ENCODE measurements at places on chromosomes 16 and 17.
A peak's percentile ranks its signal among the peaks of the same experiment; 100 is the strongest.

DNA sequence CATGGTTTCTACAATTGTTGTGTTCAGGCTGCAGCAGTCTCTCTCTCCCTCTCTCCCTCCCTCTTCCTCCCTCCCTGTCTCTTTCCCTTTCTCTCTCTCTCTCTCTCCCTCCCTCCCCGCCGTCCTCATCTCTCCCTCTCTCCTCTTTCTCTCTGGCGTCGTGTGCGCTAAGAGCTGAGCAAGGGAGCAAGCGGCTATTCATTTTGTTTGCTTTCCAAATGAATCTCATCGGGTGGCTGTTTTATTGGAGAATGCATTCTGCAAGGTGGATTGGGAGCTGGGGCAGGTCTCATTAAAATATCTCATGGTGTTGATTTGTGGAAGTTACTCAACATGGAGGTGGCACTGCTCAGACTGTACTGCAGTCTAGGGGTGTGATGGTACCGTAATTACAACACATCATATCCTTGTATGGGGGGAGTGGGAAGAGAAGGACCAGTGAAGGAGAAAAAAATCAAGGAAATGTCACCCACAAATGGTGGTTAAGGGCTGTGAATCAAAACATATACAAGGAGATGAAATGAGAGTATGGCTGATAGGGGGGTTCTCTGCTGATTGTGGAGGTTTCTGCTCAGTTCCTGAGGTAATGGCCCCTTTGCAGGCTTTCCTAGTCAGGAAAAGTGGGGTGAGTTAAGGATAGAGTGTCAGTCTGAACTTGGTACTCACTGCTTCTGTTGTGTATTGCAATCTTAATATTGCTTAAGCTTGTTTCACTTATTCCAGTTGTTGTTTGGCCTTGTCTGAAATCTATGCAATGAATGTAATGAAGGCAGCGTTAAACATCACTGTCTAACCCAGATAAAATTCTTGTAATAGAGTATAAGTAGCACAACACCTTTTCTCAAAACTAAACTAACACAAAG lies 2.7 kb downstream of the MSL1 start:
- DNase-seq, result no peak

GRCh38 chr17:17258998-17259397 lies 22.0 kb upstream of the FLCN start:
- DNase-seq, result no peak

- DNase-seq, result no peak
These were observed 1.4 kb downstream of the ZNF668 start for GRCh38 chr16:31072540-31073141.

GRCh38 chr17:62995377-62995885 lies 29.4 kb downstream of the TANC2 start:
- DNase-seq, result peak; percentile 80

DNA sequence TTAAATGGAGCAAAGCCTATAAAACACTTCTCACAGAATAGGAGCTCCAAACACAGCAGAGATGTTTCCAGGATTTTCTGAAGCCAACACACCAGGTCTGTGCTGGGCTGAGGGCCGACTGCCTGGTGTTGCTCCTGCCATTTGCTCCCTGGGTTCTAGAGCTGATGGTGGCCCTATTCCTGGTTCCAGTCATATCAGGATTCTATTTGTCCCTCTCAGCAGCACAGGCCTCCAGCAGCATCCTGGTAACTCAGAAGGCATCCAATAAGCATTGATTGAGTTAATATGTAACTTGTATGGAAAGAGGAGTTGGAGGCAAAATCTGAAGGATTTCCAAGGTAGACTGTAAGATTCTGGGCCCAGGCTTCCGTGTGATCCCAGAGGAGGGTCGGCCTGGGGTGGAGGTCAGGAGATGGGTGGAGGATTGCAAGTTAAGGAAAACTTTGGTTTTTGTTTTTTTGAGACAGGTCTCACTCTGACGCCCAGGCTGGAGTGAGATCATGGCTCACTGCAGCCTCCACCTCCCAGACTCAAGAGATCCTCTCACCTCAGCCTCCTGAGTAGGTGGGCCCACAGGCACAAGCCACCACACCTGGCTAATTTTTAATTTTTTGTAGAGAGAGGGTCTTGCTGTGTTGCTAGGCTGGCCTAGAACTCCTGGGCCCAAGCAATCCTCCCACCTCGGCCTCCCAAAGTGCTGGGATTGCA lies 5.7 kb downstream of the NUPR1 start:
- DNase-seq, result no peak

- DNase-seq, result no peak
These were observed 140.3 kb downstream of the CCT6B start for GRCh38 chr17:34820922-34821321.

GRCh38 chr16:70478912-70479341 lies 24.5 kb downstream of the FCSK start:
- DNase-seq, result no peak

- no peak for DNase-seq
These were observed 7.1 kb downstream of the TMEM114 start for GRCh38 chr16:8583199-8583598.

DNA sequence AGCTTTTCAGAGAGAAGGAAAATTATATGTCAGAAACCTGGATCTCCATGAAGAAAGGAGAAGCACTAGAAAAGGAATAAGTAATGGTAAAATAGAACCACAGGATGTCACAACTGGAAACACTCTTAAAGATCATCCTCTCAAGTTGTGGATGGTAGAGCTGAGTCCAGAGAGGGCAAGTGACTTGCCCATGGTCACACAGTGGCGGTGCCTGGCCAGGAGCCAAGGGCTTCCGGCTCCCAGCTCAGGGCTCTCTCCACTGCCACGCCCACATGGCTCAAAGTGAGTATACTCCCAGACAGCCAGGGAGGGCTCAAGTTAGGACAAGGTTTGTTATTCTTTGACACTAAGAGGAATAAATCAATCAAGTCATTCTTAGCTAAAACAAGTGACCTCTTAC lies 159.8 kb downstream of the COPRS start:
- no peak for DNase-seq

- DNase-seq, result peak; percentile 55
These were observed at the start of gene CES3 for GRCh38 chr16:66961065-66961744. Gene CES3, plus strand, starts transcription at chr16:66961266. Its CDS starts 42 bp downstream, at chr16:66961308.

DNA sequence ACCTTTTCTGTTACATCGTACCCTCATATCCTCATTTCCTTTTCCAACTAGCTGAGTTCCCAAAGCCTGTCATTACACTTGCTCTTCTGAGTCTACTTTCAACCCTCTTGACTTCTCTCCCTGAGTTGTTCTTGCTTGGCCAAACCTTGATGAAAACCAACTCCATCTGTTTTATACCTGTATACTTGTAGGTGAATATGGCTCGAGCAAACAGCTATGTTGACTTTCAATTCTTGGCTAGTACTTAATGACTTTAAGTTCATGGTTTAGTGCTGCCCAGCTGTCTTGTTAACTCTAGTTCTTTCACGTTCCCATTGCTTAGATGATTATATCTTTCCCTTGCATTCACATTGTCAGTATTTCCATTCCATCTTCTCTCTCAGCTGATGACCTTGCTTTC lies 14.8 kb downstream of the TANC2 start:
- DNase-seq, result no peak

DNA sequence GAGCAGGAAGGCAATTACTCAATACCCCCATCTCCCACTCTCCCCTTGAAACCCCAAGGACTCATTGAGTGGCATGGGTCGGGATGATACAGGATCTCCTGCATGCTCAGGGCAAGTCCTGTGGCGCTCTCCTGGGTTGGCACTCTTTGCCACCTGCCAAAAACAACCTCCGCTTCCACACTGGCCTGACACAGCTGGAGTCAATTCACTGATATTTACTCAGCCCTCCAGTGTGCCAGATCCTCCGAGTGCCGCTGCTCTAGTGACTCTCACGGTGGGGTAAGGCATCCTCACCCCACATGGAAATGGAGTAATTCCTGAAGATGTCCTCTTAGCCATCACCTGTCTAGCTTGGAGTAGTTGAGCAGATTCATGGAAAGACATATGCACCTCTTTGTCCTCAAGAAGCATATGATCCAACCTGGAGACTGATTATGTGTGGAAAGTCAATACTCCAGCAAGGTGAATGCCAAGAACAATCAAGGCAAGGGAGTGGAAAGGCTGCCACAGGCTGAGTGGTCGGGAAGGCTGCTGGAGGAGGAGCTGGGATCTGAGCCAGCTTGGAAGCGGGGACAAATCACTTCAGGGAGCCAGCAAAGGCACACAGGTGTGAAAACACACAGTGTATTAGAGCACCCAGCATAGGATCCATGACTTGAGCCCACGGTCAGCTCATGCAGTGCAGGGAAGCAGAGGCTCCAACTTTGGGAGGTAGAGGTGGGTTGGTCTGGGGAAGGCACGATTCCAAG lies 12.6 kb upstream of the GOSR2 start:
- DNase-seq, result no peak

- DNase-seq, result no peak
These were observed 4.9 kb downstream of the MYH1 start for GRCh38 chr17:10513299-10514067.

DNA sequence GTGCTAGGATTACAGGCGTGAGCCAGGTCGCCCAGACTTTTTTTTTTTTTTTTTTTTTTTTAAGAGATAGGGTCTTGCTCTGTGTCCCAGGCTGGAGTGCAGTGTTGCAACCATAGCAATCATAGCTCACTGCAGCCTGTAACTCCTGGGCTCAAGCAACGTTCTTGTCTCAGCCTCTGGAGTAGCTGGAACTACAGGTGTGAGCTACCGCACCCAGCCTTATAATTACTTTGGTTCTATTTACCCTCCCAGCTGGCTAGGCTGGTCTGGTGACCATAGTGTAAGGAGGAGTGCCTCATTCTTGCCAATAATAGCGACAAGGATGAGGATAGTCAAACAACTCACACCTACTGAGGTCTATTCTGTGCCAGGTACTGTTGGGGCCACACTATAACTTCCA lies 39.6 kb upstream of the USP7 start:
- DNase-seq, result no peak

DNA sequence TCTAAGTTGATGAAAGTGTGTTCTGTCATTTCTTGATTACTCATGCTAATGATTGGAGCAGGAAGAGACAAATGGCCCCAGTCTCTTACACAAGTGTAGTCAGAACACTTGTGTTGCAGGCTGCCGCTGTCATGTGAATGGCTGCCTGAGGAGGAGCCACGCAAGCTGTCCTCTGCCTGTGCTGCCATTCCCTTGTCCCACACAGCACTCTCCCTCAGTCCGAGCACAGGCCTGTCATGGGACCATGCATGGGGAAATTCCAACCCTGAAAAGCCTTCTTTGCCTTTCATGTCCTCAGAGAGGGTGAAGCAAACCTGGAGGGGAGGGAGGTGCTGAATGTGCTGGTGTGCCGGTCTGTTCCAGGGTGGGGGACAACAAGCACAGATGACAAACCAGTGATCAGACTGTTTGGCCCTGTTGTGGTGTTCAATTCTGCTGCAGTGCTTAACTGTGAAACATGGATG lies 109.4 kb downstream of the MRTFB start:
- DNase-seq, result peak; percentile 56

GRCh38 chr16:69613378-69614154 lies 47.8 kb downstream of the NFAT5 start:
- no peak for DNase-seq

All from foreskin melanocyte (primary cell).